Lung (tissue), 17 donors: ENCODE measurements at places on chromosomes 11 and 22. TPM values are rescaled to one million over a fixed set of nuclear protein-coding genes. Genes with fewer than 3 reads are reported as not detected.
A peak's percentile ranks its signal among the peaks of the same experiment; 100 is the strongest.

DNA sequence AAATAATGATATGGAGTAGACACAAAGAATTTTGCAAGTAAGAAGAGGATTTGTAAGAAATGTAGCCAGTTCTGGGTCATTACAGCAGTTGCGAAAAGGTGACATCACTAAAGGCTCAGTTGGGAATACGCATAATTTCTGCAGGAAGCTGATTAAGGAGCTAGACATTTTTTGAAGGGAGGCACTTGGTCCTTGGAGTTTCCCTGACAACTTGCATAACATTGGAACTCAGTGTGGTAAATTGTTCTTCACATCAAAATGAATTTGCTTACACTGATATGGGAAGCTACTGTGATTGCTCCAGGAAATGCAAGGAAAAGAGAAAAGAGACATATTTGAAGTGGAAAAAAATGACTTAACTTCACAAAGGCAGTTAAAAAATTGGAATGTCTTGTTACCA lies 626.1 kb downstream of the NELL1 start:
- DNase-seq = no peak

- DNase-seq = no peak
Measured at GRCh38 chr11:106306942-106307341, 229.5 kb downstream of the AASDHPPT start.

GRCh38 chr11:134120143-134120850 lies 51.4 kb downstream of the JAM3 start:
- peak; percentile 76 for DNase-seq

DNA sequence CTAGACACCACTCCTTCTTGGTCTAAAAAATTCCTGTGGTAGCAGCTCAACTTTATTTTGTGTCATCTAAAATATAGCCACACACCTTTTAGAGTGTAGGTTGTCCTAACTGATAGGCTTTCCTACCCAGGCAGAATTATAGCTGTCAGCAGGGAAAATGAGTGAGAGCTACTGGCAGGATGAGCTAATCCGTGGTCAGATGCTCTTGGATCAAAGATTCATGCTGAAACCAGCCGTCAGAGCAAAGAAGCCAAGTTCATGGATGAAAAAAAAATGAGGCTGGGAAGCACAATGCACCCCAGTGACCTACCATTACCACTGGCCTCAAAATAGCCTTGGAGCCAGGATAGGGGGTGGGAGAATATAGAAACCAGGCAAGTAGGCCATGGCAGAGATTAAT lies 113.1 kb upstream of the BLID start:
- peak; percentile 34 for DNase-seq

- DNase-seq = no peak
Measured at GRCh38 chr22:47407461-47408025, 645.1 kb downstream of the TBC1D22A start.

DNA sequence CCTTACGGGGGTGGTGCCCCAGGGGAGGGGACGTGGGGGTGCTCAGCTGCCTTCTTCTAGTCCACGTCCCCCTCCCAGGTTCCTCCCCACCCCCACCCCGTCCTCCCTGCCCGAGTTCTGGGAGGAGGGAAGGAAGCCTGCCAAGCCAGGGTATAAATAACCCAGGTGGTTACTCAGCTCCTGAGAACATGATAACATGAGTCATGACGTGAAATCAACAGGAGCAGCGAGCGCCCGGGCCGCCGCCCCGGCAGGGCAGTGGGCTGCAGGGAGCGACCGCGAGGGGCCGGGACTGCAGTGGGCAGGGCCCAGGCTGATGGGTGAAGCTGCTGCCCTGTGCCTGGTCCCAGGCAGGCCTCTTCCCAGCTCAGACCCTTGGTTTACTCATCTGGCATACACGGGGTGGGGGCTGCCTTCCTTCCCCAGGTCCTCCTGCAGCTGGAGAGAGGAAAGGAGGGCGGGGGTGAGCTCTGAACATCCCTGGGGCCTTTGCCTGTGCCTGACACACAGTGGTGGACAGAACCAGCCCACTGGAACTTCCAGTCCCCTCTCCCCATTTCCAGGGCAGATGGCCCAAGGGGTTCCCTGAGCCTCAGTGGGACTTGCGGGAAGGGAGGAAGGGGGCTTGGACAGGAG lies 8.8 kb upstream of the PDGFB start:
- DNase-seq = peak; percentile 73

GRCh38 chr22:40027191-40028097 lies 32.7 kb downstream of the FAM83F start:
- no peak for DNase-seq

- peak; percentile 76 for DNase-seq
Measured at GRCh38 chr22:19849835-19850762, 4.6 kb downstream of the GNB1L start.

DNA sequence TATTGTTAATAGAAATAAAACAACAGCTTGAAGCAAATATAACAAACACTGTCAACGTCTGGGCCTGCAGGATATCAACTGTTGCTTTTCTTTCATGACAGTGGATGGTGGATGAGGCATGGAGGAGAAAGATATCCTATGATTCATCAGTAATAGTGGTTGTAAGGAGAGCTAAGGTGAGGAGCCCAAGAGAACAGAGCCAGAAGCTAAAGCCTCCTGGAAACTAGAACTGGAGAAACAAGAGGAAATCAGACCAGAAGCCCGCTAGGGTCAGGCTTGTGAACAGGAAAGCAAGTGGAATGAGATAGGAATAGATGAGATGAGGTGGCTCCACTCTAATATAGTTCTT lies 37.7 kb upstream of the MMP12 start:
- DNase-seq = no peak

DNA sequence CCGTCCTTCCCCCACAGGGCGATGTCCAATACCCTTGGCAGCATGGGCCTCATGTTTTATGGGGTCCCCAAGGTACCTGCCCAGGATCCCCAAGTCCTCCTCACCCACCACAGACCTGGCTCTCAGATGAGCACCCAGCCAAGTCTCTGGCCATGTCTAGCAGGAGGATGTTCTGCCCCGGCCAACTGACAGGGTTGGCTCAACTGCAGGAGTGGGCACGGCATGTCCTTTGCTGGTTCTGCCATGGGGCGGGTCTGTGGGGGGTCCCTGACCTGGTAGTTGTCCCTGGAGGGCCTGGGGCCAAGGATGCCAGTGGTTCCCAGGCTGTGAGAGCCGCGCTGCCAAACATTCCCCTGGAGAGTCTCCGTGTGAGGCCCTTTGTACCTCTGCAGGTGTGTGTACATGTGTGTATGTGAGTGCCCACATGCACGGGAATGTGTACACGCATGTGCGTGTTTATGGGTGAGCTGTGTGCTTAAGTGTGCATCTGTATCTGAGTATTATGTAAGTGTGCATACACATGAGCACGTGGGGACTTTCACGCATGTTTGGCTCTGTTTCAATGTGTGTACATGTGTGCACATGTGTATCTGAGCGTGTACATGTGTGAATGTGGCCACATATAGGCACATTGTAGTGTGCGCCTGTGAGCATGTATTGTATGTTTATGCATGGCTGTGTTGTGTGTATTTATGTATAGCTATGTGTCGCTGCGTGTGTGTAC lies 85.5 kb downstream of the KCNQ1 start:
- no peak for DNase-seq

DNA sequence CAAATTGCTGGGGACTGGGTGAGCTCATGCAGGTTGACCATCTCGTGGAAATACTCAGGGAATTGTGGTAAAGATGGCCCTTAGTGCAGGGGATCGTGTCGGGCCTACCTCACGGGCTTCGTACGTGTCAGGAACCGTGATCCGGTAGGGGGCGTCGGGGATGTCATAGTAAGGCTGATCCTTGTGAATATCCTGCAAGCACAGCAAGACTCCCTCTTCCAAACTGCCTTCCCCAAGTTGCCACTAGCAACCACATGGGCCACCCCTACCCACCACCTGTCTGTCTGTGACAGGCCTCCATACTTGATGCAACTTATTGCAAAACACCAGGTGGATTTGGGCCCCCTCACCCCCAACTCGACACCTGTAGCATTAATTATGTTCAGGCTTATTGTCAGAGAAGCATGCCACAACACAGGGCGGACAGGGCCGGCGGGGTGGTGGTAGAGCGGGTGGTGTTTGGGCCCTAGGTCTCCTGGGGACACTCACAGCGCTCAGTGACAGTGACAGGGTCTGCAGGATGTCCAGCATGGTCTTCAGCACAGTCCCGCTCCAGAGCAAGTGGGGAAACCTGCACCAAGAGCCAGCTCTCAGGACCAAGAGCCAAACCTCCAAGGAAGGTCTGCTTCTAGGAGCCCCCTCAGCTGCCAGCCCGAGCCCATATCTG lies 22.6 kb upstream of the SERPIND1 start:
- no peak for DNase-seq

DNA sequence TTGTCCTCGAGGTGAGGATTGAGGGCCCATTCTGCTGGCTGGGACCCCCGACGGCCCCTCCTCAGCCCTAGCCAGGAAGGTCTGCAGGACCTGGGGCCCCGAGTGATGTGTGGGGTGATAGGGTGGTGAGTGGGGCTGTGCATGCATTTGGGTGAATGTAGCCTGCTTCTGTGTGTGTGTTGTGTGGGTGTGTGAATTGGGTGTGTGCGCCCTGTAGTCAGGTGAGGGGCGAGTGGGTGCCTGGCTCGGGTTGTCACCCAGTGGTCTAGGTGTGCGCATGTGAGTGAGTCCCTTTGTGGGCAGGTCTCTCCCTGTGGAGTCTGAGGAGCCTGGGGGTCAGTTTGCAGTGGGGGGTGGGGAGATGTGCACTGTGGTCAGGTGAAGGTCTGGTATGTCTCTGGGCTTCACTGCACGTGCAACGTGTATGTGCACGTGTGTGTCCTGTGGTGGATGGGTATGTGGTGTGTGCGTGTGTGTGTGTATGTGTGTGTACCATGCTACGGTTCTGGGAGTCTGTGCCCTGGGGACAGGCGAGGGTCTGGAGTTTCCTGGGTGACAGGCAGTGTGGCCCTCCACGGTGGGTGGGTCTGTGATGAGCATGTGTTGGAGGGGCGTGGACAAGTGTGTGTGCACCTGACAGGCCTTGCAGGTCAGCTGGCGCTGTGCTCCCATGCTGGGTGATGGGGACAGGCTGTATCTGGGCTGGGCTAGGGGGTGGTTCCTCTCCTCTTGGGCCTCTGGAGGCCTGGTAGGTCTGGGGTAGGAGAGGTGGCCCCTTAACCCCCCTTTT lies 1.0 kb downstream of the TMEM151A start:
- no peak for DNase-seq

DNA sequence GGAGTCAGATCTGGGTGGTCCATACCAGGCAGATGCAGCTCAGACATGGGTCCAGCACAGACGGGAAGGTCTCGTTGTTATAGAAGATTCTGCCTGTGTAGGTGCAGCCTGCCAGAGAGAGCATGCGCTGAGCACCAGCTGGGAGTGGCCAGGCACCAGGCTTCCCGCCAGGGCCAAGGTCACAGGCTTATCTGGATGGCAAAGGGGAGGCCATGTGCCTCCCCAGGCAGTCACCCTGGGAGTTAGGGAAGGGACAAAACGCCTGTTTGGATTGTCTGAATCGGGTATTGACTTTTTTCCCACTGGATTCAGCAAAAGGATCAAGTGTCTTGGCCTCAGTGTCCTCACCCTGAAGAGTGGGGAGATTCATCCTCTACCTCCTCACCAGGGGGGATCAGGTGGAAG lies 26.5 kb downstream of the PGA5 start:
- no peak for DNase-seq

- DNase-seq = no peak
Measured at GRCh38 chr11:45288339-45288738, 2.2 kb upstream of the SYT13 start.

GRCh38 chr11:62721994-62722393 lies 5.3 kb downstream of the HNRNPUL2 start:
- no peak for DNase-seq

DNA sequence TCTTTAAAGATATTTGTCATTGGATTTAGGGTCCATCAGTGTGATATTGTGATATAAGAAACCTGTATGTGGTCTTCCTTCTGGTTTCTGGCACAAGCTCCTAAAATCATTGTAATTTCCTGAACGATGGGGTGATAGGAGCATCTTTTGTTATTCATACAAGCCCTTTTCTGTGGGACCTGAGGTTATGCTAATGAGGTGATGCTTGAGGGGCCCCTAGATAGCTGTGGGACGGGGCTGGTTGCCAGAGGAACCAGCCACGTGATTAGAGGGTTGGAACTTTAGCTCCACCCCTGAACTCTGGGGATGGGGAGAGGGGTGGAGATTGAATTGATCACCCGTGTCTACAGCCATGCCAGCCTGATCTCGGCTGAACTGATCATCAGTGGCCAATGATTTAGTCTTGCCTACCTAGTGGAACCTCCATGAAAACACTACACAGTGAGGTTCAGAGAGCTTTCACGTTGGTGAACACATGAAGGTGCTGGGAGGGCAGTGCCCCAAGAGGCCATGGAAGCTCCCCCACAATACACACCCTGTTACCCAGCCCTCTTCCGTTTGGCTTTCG lies 62.8 kb downstream of the BCR start:
- peak; percentile 52 for DNase-seq

- DNase-seq = no peak
Measured at GRCh38 chr22:35070451-35071093, 4.6 kb downstream of the ISX start.

DNA sequence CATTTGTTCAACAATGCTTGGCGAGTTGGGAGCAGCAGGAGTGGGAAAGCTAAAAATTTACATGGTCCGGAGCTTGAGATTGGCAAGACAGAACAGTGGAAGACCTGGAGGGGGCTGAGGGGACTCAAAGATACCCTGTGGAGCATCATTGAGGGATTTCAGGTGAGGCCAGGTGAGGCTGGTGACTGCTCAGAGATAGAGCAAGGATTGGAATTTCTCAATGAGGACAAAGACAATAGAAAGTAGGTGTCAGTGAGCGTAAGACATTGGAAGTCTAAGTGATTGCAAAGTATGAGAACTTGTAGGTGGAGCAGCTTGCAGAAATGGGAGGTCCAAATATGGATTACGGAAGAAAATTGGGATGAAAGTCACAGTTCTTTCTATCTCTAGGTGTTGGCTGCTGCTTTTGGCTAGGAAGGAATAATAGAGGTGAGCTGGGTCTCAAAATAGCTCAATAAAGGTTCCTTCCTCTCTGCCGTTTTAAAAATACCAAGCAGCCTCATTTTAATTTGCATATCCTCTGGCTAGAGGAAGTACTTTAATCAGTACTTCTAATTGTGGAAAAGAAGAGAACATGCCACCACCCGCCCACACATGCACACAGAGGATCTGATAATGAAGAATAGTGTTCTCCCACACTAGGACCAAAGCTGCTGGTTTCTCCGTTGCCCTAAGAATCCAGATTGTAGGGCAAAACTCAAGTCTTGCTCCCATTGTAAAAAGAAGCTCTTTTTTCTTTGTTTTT lies 41.8 kb upstream of the SORL1-AS1 start:
- no peak for DNase-seq

GRCh38 chr11:119019996-119020395 lies 1.4 kb downstream of the TRAPPC4 start:
- DNase-seq = no peak

CATSPER1 gene
- total RNA-seq = 2.9 TPM

BEST1 gene
- total RNA-seq = 16.6 TPM

SMC1B gene
- total RNA-seq = not detected

ACR gene
- 1.1 TPM for total RNA-seq

DGCR6 gene
- 5.9 TPM for total RNA-seq

CASP4 gene
- total RNA-seq = 154 TPM

TUB gene
- total RNA-seq = 23.5 TPM

IGF2 gene
- 23.5 TPM for total RNA-seq

ACCS gene
- total RNA-seq = 66.9 TPM

HEPN1 gene
- not detected for total RNA-seq

LMNTD2 gene
- total RNA-seq = 9.7 TPM

IRAG1 gene
- 16.1 TPM for total RNA-seq

CCDC87 gene
- 0.28 TPM for total RNA-seq

SLC15A3 gene
- 106 TPM for total RNA-seq

SLC36A4 gene
- total RNA-seq = 22.1 TPM

LARGE2 gene
- total RNA-seq = 16.3 TPM

OR51B5 gene
- total RNA-seq = 0.52 TPM
